ENCODE measurements at places on chromosomes 1 and 21. TPM values are rescaled to one million over a fixed set of nuclear protein-coding genes. Genes with fewer than 3 reads are reported as not detected.
A peak's percentile ranks its signal among the peaks of the same experiment; 100 is the strongest.

DNA sequence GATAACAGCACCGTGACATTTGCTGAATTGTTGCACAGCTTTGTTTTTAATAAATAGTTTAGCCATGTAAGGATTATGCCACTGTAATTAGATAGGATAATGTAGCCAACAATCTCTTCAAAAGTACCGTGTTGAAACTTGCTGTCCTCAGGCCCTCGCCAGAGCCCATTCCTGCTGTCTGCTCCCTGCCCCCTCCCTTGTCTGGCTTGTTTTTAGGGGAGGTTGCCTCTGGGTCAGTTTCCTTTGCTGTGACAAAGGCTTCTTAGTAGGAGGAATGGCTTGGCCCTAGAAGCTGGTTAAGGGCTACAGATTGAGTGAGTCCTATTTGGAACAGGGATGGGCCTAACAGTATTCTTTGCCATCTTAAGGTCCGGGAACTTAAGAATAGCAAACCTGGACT lies 107.9 kb downstream of the LMO4 start:
- peaks cover 7% of the 10 kb centered on the region for H3K4me1 ChIP-seq
- no peak overlapping the region for H3K4me3 ChIP-seq
- H3K27ac ChIP-seq = no peak overlapping the region

DNA sequence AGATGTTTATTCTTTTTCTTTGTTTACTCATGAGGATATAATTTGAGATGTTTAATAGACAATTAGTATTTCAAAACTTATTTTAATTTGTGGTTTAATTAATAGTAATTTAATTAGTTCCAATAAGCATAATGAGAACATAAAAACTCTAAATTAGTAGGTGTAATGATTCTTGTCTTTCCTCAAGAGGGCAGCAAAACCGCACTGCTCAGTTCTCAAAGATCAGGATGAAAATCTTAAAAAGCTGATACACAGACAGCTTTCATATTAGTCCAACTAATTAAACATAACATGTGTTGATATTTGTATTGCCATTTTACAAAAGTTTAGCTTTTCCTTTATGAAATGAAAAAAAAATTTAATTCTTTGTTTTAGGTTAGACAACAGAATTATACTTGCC lies 106.7 kb upstream of the C21orf91 start:
- no peaks in the 10 kb centered on the region for H3K4me1 ChIP-seq
- no peak for DNase-seq
- H3K36me3 ChIP-seq = no peaks in the 10 kb centered on the region
- H3K4me3 ChIP-seq = no peak overlapping the region
- H3K27me3 ChIP-seq = no peaks in the 10 kb centered on the region

Gene ARL8A
- total RNA-seq = 77.1 TPM

DNA sequence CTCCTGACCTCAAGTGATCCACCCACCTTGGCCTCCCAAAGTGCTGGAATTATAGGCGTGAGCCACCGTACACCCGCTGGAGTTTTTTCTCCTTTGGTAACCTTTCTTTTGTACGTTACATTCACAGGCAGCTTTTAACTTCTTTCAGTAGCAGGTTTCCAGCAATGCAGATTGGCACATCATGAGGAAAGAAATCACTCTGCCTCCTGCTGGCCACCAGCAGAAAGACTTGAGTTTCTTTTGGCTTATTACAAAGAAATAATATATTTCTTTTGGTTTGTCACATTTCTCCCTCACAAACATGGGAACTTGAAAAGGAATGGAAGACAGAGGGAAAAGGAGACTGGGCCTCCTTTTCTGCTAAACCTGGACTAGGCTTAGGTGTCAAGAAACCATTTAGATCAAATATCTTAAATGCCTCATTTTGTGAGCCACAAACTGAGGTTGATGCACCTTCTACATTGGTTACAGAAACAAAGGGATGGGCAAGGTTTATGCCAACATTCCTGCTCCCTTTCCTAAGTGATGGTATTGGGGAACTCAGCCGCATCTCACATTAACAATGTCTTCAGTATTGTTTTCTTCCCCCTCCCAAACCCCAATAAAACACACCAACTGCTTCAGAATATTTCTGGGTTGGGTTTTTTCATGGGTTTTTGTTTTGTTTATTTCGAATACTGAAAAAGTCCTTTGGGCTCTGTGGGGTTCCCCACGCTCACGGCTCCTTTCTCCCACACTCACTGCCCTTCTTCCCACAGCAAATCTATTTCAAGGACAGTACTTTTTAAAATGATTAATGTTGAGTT lies 7.7 kb downstream of the ENSA start:
- H3K4me1 ChIP-seq = peaks cover 77% of the 10 kb centered on the region
- peak overlapping the region; percentile 62 for H3K4me3 ChIP-seq
- DNase-seq = peak; percentile 57

GRCh38 chr1:203278885-203279406 lies 26.4 kb upstream of the BTG2 start:
- H3K27me3 ChIP-seq = no peaks in the 10 kb centered on the region
- H3K4me3 ChIP-seq = peak overlapping the region; percentile 76
- H3K27ac ChIP-seq = peak overlapping the region; percentile 18
- no peaks in the 10 kb centered on the region for H3K36me3 ChIP-seq
- H3K4me1 ChIP-seq = peaks cover 75% of the 10 kb centered on the region
- DNase-seq = no peak

Gene S100A5
- 2.8 TPM for total RNA-seq

Data from activated T-cell treated with anti-CD3 and anti-CD28 coated beads, Interleukin-2, amount 50 U/mL, for 72 hours (primary cell).